ENCODE measurements at places on chromosomes 11 and 22. TPM values are rescaled to one million over a fixed set of nuclear protein-coding genes. Genes with fewer than 3 reads are reported as not detected.

DNA sequence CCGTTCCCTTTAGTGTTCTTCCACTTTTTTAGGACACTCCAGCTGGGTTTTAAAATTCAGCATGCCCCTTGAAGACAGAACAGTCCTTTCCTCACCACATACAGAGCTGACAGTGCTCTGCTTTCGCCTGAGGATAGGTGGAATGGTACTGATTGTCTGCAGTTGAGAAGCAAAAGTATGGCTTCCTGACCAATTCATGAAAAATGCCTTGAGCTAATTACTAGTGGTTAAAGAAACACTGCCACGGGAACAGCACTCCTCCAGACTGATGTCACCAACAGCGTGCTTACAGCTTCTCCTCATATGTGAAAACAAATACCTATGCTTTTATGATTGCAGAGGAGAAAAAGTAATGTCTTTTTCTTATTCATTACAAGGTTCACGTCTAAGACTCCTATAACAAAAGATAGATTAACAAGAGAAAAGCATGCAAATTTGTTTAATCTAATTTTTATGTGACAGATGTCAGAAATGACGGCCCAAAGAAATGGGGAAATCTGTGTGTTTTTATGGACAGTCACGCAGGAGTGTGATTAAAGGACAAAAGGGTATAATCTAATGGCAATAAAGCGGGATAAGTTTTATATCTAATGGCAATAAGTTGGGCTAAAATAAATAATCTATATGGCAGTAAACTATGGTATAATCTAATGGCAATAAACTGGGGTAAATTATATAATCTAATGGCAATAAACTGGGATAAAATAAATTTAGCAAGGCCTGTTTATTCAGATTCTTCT, 123.4 kb upstream of the ARHGAP42 start:
- DNase-seq, result no peak

The GAL3ST3 gene
- not detected for total RNA-seq

The NDUFV1 gene
- 175 TPM for total RNA-seq

DNA sequence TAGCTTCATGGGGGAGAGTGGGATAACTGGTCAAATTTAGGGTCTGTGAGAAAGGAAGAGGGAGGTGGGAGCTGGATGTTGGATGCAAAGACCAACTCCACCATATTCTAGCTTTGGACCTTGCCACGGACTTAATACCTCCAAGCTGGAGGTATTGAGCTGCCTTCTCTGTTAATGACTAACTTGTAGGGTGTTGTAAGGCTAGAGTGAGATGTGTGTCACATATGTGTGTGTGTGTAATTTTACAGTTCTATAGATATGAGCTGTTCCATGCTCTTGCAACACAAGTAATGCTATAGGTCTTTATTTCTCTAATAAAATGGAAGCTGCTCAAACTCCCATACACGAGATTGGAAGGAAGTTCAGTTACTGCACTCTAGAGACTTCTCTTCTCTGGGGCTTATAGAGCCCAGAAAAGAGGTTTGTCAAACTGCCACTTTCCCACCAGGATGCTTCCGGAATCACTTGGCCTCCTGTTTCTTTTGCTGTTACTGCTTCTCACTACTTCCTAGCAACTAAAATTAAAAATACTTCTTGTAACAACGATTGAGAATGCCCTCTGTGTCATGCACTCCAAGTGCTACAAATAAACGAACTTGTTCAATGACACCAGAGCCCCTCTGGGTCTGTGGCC, 16.0 kb upstream of the FJX1 start:
- no peak for DNase-seq

- DNase-seq, result no peak
Measured at GRCh38 chr11:27573024-27573423, 66.5 kb upstream of the LIN7C start.

GRCh38 chr11:64556044-64556720, 34.8 kb upstream of the SLC22A12 start:
- no peak for DNase-seq

DNA sequence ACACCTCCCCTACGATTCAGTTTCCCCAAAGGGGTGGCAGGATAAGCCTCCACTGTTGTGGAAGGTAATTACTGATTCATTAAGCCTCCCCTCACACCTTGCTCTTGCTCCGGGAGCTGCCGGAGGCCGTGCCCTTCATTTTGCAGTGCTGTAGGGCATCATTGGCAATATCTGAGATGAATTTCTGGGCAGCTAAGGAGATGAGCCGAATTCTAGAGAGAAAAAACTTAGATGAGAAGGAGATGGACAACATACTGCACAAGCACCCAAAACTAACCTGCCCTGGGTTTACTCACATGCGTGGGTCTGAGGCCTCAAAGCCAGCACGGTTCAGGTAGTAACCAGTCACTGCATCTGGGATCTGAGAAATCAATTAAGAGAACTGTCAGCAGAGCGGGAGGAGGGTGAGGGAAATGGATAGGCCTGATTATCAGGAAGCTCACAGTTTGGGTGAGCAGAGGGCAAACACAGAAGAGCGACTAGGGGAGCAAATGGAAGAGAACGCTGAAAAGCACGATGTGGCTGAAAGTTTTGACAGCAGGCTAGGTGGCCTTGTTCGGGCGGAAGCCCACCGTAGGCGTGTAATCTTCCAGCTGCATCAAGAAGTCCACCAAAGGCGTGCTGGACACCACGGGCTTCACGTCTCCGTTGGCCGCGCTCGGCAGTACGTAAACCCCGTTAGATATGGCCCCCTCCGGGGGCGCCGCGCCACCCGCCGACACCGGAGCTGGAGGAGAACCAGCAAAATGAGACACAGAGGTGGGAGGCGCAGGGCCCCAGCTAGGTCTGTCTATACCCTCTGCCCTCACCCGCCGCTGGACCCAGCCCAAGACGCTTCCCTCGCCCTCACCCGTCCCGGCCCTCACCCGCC, 689 bp downstream of the TAF10 start:
- DNase-seq, result no peak

- DNase-seq, result no peak
Measured at GRCh38 chr22:45164270-45165088, 754 bp downstream of the NUP50 start.

GRCh38 chr11:60370252-60370810, 8.0 kb upstream of the MS4A7 start:
- DNase-seq, result no peak

The INS gene
- total RNA-seq, result not detected

DNA sequence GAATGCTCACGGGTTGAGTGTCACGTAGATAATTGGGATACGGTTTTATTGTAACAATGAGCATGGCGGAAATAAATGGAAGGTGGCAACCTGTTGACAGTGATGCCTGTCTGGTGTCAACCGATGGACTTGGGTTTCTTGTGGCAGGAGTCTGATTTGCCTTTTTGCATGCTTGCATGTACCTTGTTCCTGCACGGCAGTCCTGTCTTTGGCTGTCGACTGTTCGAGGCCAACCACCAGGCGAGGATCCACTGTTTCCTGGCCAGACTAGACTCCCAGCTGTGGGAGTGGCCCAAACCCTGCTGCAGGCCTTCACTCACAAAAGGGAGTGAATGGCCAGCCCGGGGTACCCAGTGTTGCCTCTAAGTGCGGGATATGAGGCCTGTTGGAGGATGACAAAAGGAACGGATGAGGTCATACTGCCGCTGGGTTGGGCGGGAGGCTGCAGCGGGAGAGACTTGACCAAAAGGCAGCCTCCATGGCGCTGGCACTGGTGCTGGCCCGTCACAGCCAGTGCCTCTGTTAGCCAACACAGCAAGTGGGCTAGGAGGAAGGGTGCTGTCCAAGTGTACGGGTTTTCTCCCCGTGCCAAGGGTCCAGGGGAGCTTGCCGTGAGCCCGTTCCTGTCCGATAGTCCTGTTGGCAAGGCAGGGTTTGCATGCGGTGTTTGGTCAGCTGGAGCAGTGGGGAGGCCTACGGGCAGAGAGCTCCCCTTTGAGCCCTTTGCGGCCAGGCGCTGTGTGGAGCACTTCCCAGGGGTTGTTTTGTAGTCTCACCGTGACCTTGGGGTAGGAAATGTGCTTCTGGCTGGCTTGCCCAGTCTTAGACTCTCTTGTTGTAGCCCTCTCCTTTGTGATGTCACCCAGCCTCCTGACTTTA, 974 bp downstream of the DGCR8 start:
- DNase-seq, result peak; percentile 30

- DNase-seq, result no peak
Measured at GRCh38 chr11:116840746-116841296, 3.4 kb upstream of the APOA1 start.

- no peak for DNase-seq
Measured at GRCh38 chr11:45343444-45343843, 57.3 kb upstream of the SYT13 start.

The ART1 gene
- not detected for total RNA-seq

- no peak for DNase-seq
Measured at GRCh38 chr11:121086866-121087265, 14.2 kb upstream of the TECTA start.

- no peak for DNase-seq
Measured at GRCh38 chr11:76163289-76163880, 42.9 kb downstream of the WNT11 start.

The KCNK7 gene
- not detected for total RNA-seq

GRCh38 chr11:58739725-58740430, 8.1 kb upstream of the GLYAT start:
- DNase-seq, result no peak

- DNase-seq, result no peak
Measured at GRCh38 chr11:78906566-78906965, 331.9 kb upstream of the NARS2 start.

The KDM4E gene
- total RNA-seq, result not detected

The FBLN1 gene
- total RNA-seq, result 10.1 TPM

The PKDREJ gene
- not detected for total RNA-seq

- DNase-seq, result peak; percentile 21
Measured at GRCh38 chr11:20004866-20005265, 155.4 kb downstream of the DBX1 start.

- no peak for DNase-seq
Measured at GRCh38 chr11:20962581-20962980, 293.2 kb downstream of the NELL1 start.

The JAML gene
- total RNA-seq, result not detected

The ALX4 gene
- 0.08 TPM for total RNA-seq

- no peak for DNase-seq
Measured at GRCh38 chr11:72579816-72580641, 94.2 kb downstream of the PDE2A start.

DNA sequence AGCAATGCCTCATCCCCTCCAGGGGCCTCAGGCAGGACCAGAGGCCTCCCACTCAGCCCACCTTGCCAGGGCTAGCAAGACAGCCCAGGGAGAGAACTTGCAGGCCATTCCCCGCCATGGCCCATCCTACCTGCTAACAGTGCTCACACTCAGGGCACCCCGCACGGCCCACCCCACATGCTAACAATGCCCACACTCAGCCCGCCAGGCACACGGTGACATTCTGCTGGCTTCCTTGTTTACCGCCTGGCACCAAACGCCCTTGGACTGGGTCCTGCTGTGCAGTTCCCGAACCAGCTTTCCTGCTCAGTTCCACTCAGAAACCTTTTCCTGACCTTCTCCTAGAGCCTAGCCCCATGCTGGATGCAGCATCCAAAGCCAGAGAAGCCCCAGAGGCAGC, 33.5 kb upstream of the FADD start:
- DNase-seq, result no peak

DNA sequence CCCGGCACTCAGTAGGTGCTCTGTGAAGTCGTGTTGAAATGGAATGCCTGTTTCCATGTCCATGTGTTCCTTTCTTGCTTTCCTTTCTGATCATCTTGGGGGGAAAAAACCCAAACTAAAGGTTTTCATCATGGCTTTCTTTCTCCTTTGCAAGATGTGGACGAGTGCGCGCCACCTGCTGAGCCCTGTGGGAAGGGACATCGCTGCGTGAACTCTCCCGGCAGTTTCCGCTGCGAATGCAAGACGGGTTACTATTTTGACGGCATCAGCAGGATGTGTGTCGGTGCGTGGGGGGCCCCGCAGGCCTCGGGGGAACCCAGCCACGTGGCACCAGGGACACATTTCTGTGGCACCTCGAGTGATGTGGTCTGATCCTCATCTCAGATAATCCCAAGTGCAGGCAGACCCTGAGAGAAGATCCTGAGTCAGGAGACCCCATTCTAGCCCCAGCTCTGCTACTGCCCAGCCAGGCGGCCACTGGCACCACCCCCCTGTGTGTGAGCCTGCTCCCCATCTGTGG, 39.4 kb downstream of the FBLN1 start:
- no peak for DNase-seq

GRCh38 chr11:114155116-114155515, 95.6 kb downstream of the ZBTB16 start:
- no peak for DNase-seq

- no peak for DNase-seq
Measured at GRCh38 chr11:104098132-104098531, 61.7 kb downstream of the DDI1 start.

GRCh38 chr22:48494968-48495750, 1332.5 kb downstream of the BRD1 start:
- no peak for DNase-seq

DNA sequence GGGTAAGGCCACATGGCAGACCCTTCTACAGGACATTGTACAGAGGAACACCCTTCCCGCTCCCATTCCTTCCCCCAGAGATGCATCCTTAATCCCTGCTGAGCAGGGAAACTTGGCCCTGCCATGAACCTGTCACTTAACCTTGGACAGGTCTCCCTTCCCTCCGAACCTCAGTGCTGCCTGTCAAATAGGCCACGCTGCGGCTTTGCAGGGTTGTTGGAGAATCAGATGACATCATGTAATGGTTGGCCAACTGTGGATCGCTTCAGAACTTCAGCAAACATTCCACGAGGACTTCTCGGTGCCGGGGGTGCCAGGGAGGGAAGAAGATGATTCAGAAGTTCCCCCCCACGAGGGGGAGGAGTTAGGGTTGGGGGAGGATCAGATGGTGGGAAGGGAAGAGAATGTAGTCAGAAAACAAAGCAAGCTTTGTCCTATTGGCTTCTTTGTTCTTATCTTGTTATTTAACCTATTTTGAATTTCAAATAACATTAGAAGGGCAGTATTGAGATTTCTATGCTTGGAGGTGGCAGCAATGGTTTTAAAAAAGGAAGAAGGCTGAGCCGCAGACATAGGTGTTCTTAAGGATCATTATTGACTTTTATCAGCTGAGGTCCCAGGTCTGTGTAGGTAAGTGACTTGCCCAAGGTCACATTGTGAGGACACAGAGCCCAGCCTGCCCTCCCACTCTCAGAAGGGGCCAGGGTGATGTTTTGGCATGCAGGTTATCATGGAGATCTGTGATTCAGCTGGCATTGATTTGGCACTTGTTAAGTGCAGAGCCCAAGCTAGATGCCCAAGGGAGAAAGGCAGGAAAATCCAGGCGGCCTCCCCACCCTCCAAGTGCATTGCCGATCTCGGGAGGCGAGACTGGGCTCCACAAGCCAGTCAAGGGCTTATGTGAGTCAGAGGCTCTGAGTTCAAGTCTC, 3.1 kb downstream of the CDC42EP1 start:
- peak; percentile 78 for DNase-seq

DNA sequence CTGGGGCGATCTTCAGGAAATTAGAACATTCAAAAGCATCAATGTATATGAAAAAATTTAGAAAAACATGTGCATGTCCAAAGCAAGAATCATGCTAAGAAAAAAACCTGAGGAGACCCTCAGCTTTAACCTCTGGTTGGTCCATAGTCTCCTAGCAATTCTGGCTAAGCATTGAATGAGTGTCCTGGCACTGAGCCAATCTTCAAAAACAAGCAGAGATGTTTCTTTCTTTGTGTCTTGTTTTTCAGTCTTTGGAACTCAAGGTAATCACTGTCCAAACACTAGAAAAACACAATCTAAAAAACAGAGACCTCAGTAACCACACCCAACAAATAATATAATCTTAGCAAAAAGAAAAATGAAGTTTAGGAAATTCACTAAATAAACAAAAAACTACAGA, 205.4 kb upstream of the CARD18 start:
- no peak for DNase-seq
